ENCODE measurements at places on chromosomes 7 and 10. TPM values are rescaled to one million over a fixed set of nuclear protein-coding genes. Genes with fewer than 3 reads are reported as not detected.

Gene ARF5
- total RNA-seq: 183 TPM

Gene CDK6
- total RNA-seq: 130 TPM

Gene ECHDC3
- total RNA-seq: 6.9 TPM

Gene NXPH1
- not detected for total RNA-seq

Gene C7orf33
- total RNA-seq: not detected

Gene SPOCK2
- 0.86 TPM for total RNA-seq

Gene GPER1
- 0.45 TPM for total RNA-seq

Gene TRPV6
- 0.71 TPM for total RNA-seq

Gene ZNF804B
- total RNA-seq: not detected

Gene SP8
- total RNA-seq: 0.21 TPM

Gene PIP4K2A
- total RNA-seq: 15.3 TPM

Gene HYCC1
- 40.5 TPM for total RNA-seq

Gene DGKB
- not detected for total RNA-seq

Gene PTPRN2
- 0.91 TPM for total RNA-seq

Gene UTF1
- not detected for total RNA-seq

Gene STEAP1B
- 0.17 TPM for total RNA-seq

Gene LIPM
- total RNA-seq: not detected

Gene SLC37A3
- total RNA-seq: 29.2 TPM

Gene MUC12
- 0.33 TPM for total RNA-seq

Gene PTF1A
- not detected for total RNA-seq

Gene ZP3
- total RNA-seq: 10.2 TPM

Gene ACSM6
- total RNA-seq: not detected

Gene CAMK1D
- 0.86 TPM for total RNA-seq

Gene FRMPD2
- 0.59 TPM for total RNA-seq

Gene IL2RA
- not detected for total RNA-seq

Gene EBLN1
- total RNA-seq: not detected

Gene CTTNBP2
- total RNA-seq: not detected

Gene TRIM73
- 1.8 TPM for total RNA-seq

Gene SLC18A3
- not detected for total RNA-seq

Gene TMEM176A
- total RNA-seq: not detected

Gene SLC26A4
- total RNA-seq: not detected

Gene CHCHD1
- 13.9 TPM for total RNA-seq

Gene POU6F2
- not detected for total RNA-seq

Gene AGMO
- not detected for total RNA-seq

Gene EEPD1
- 2.0 TPM for total RNA-seq

Gene GIMAP6
- not detected for total RNA-seq

Gene FIGNL1
- 15.6 TPM for total RNA-seq

Gene SVIL
- 51.4 TPM for total RNA-seq

Gene FAM241B
- 4.0 TPM for total RNA-seq

Gene CAV2
- total RNA-seq: 285 TPM

Gene BAZ1B
- total RNA-seq: 34.5 TPM

Gene SPDYE1
- not detected for total RNA-seq

All from mammary epithelial cell (primary cell).